NCI-H1694 treated with DMSO at 0.1 percent for 48 hours (cell line): ENCODE measurements at places on chromosomes 7 and 10.

DNA sequence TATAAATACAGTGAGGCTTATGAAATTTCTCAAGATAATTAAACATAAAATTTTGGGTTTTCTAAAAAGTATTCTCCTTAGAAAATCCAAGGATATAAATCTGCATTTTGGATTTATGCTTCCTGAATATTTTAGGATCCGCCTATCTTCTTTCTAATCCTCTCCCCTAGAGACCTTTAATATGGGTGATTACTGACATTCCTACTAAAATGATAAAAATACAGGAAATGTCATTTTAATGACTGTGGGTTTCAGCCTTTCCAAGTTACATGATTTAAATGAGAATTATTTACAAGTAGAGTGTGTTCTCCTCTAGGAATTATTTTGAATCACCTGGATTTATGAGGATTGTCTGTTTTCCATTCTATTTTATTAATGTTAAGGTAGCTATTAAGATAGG, 150.4 kb downstream of the C7orf25 start:
- DNase-seq = no peak

DNA sequence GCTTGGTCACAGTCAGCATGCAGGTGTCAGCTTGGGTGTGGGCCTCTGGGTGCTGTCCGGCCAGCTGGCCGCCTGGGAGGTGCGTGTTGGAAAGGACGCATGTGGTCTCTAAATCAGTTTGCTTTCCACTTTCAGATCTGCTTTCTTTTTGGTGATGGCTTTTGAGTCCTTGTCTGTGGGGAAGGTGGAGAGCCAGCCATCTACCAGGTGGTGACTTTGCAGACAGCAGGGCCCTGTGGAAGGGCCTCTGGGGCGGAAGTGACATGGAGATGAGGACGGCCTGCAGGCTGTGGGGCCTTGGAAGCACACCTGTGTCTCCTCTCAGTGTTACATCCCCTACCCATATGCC, 59.4 kb downstream of the WDR37 start:
- no peak for DNase-seq

DNA sequence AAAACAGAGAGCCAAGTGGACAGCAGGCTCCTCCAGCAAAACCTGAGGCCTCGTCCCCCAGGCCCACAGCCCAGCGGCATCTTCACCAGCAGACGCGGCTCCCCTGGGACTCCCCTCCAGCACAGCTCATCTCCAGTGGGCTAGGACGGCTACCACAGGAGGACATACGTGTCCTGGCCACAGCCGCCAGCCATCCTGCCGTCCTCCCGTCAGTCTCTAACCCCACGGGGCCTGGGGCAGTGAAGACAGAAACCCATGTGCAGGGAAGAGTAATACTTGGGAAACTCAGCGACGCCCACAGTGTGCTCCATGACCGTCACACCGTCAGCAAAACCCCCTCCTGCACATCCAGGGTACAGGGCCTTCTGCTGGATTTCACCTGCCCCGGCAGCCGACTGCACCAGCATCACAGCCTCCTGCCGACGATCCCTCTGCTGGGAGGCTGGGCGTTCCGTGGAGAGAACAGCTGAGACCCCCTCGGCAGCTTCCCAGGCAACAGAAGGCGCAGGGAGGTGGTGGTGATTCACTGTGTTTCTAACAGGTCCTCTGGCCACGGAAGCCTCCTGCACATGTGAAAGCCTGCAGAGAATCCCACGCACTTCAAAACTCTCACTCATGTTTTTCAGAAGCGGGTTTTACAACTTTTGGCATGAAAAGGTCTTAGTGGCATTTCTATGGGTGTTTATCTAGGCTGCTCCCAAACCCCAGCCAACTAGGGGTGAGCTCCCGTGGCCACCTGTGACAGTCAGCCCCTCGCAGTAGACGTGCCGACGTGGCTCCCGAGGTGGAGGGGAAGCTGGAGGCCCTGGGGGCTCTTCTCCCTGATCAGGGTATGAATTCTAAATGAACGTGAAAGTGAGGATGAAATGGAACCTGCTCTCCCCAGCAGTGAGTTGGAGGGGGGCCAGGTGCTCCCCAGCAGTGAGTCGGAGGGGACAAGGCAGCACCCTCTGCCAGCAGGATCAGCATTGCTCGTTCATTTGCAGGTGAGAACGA, 513.5 kb downstream of the PTPRN2 start:
- DNase-seq = no peak

DNA sequence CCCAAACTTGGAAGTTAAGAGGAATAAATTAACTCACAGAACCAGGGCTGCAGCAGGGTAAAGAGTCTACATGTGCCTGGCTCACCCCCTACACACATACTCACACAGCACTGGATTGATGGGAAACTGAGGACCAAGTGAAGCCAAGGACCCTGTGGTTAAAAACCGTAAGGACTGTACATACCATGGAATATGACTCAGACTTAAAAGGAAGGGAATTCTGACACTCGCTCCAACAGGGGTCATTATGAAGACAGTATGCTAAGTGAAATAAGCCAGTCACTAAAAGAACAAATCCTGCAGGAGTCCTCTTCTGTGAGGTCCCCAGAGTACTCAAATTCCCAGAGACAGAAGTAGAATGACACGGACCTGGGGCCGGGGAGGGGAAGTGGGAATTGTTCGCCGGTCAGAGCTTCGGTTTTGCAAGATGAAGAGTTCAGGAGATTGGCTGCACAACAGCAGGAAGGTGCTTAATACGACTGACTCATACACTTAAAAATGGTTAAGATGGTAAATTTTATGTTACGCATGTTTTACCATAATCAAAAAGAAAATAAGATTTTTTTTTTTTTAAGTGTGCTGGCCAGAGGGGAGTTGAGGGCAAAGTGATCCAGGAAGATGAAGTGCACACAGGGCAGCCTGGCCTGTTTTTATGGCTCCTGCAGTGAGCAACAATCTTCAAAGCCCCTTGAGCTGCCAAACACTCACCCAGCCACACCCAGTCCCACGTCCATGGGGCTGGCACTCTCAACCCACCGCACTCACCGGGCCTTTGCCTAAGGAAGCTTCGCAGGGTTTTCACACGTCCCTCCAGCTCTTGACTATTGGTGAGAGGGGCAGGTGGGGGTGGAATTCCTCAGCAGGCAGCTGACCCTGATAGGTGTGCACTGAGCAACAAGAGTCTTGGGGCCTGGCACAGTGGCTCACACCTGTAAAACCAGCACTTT, 26.4 kb downstream of the DRGX start:
- no peak for DNase-seq

DNA sequence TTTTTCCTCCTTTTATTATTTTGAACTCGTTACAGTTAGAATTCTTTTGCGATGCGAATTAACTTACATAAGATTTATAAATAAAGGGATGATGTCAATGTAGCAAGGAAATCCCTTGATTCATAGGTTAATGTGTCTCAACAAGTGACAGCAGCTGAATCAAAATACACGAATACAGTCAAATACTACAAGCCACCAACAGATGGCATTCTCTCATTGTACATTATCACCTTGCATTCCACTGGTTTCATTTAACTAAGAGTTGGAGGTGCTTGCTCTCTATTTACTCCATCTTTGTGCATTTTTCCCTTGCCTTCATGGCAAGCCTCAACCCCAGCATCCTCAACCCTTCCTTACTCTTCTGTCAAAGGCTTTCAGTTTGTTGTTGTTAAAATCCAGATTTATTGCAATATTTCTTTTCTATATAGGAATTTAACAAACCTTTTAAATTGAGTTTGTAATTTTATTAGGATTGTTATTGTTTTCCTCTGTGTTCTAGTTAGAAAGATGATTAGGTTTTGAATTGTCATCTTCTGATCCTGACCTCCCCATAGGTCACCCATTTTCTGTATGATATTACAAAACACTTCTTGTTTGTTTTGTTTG, 78.3 kb downstream of the SLC25A40 start:
- peak; percentile 90 for DNase-seq

DNA sequence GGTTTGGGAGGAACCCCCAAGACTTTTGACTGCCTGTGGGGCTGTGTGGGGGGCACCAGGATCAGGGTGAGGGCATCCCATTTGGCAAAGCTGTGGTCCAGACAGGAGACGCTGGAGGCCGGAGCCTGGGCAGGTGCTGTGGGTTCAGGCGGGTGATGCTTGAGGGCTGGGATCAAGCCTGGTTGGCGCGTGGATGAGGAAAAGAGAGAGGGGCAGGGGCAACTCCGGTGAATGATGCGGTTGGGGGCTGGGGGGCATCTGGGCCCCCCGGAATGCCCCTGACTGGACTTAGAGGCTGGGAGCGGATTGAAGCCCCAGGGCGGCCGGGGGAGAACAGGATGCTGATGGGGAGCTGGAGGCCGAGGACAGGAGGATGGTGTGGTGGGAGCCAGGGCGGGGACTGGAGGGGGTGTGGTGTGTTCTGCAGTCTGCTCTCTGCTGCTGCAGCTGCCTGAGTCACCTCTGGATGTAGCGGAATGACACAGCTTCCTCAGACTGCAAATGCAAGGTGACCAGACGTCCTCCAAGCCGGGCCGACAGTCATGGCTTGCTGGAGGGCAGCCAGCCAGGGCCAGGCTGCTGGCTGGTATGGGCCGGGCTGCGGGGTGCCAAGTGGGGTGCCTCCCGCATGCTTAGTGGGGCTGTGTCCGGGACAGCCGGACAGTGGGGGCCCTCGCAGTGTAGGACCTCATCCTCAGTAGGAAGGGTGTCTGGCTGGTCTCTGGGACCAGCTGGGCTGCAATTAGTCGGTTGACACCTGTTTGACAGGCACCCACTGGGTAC, 3.2 kb downstream of the MAFK start:
- DNase-seq = no peak

DNA sequence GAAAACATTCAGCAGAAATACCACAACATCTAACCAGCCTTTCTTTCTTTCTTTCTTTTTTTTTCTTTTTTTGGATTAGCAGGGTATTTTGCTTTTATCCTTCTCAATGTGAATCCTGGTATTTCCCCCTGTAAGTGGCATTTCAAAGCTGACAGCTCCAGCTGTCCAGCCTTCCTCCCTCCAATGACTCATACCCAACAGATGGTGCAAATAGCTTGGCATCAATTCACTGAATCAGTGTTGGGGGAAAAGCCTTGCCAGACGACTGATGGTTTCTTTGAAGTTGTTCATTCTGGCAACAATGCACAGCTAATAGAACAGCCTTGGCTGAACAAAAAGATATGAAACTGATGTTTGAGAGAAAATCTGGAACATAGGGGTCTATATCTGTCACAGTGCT, 316.8 kb upstream of the STEAP1 start:
- peak; percentile 96 for DNase-seq
